Cardiac atrium fibroblast (primary cell): ENCODE measurements at places on chromosomes 11 and 22. TPM values are rescaled to one million over a fixed set of nuclear protein-coding genes. Genes with fewer than 3 reads are reported as not detected.

GLYATL1 gene
- 2.0 TPM in 1 of 2 replicates, not detected in the other for total RNA-seq

RCN1 gene
- 447 and 484 TPM in 2 replicates for total RNA-seq

TCN2 gene
- 17.5 and 34.8 TPM in 2 replicates for total RNA-seq

OR8G5 gene
- total RNA-seq = not detected in 2 replicates

ROBO4 gene
- 25.6 and 32.9 TPM in 2 replicates for total RNA-seq
